Mesenteric fat pad (tissue), 1 donor: ENCODE measurements at places on chromosomes 7 and 10. TPM values are rescaled to one million over a fixed set of nuclear protein-coding genes. Genes with fewer than 3 reads are reported as not detected.

Gene SLC18A3
- not detected for total RNA-seq

Gene SPACDR
- 0.96 TPM for total RNA-seq

Gene SPDYE5
- total RNA-seq, result not detected

Gene MNX1
- total RNA-seq, result not detected

Gene TRIL
- 3.7 TPM for total RNA-seq

Gene C7orf57
- total RNA-seq, result not detected

Gene ARID5B
- total RNA-seq, result 126 TPM

Gene MEOX2
- 22.1 TPM for total RNA-seq

Gene C10orf105
- total RNA-seq, result 0.22 TPM

Gene ZNF239
- 5.5 TPM for total RNA-seq

Gene PPP1R9A
- total RNA-seq, result 13.8 TPM

Gene MBL2
- total RNA-seq, result not detected

Gene FAM25A
- total RNA-seq, result not detected

Gene GFRA1
- 18.3 TPM for total RNA-seq

Gene EXOC6
- 12.3 TPM for total RNA-seq

Gene CLDN3
- not detected for total RNA-seq

Gene BTBD16
- total RNA-seq, result not detected

Gene NKX2-3
- total RNA-seq, result 2.8 TPM

Gene CHN2
- total RNA-seq, result 11.0 TPM

Gene VSTM4
- total RNA-seq, result 41.7 TPM

Gene KRIT1
- total RNA-seq, result 29.0 TPM

Gene CLDN12
- total RNA-seq, result 20.1 TPM

Gene PIK3CG
- total RNA-seq, result 7.9 TPM

Gene PIP
- not detected for total RNA-seq

Gene UTF1
- total RNA-seq, result not detected

Gene EFCAB10
- not detected for total RNA-seq

Gene VGF
- total RNA-seq, result 0.22 TPM

Gene CARD11
- total RNA-seq, result 0.42 TPM

Gene ZNF425
- 0.64 TPM for total RNA-seq

Gene CCDC136
- 6.8 TPM for total RNA-seq

Gene JAKMIP3
- total RNA-seq, result 0.48 TPM

Gene CNPY1
- not detected for total RNA-seq

Gene RASSF4
- total RNA-seq, result 122 TPM

Gene GPR85
- 1.1 TPM for total RNA-seq

Gene PDE6C
- not detected for total RNA-seq

Gene PNPLA8
- 40.4 TPM for total RNA-seq

Gene CYP2C8
- total RNA-seq, result 0.90 TPM

Gene ACSL5
- 41.9 TPM for total RNA-seq

Gene ERLIN1
- total RNA-seq, result 38.2 TPM

Gene MMD2
- total RNA-seq, result not detected

Gene STEAP2
- 29.9 TPM for total RNA-seq

Gene OR2A1
- 0.16 TPM for total RNA-seq

Gene IFIT1B
- not detected for total RNA-seq

Gene KCND2
- 2.9 TPM for total RNA-seq

Gene BET1
- total RNA-seq, result 20.6 TPM

Gene DPP6
- total RNA-seq, result 0.58 TPM
